ENCODE measurements at places on chromosomes 13 and 19.

DNA sequence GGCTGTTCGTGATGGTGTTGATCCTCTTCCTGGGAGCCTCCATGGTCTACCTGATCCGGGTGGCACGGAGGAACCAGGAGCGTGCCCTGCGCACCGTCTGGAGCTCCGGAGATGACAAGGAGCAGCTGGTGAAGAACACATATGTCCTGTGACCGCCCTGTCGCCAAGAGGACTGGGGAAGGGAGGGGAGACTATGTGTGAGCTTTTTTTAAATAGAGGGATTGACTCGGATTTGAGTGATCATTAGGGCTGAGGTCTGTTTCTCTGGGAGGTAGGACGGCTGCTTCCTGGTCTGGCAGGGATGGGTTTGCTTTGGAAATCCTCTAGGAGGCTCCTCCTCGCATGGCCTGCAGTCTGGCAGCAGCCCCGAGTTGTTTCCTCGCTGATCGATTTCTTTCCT lies 12.2 kb upstream of the C19orf33 start:
- no peak for DNase-seq

- no peak for DNase-seq
Observed at GRCh38 chr13:20814224-20814910, 40.6 kb upstream of the EEF1AKMT1 start.

DNA sequence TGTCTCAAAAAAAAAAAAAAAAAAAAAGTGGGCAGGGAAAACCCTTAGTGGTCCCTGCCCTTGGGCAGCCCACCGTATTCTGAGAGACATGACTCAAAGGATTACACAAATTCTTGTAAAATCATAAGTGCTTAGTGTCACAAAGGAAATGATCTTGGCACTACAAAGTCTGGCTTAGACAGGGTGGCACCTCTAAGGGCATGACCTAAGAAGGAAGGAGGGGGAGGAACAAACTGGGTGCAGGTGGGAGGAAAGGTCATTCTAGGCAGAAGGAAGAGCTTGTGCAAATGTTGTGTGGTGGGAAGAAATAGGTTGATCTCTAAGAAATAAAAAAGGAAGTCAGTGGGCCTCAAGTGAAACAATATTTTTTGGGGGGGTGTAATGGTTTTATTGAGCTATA lies 10.4 kb downstream of the PNPLA6 start:
- DNase-seq, result no peak

DNA sequence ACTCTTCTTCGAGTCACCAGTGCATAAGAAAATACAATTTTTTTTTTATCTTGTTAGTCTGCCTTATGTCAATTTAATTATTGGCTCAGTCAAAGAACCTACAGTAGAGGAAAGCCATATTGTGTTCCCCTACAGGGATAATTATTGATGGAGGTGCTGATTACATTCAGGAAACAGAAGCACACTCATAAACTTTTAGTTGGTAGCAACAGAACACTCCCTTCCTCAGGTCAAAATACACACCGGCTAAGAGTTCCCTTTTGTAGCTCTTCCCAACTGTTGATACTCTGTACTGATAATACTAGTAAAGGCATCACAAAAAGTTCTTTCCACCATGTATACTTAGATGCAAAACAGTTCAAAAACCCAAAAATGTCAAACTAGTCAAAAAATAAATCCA lies 18.4 kb downstream of the FOXO1 start:
- no peak for DNase-seq

DNA sequence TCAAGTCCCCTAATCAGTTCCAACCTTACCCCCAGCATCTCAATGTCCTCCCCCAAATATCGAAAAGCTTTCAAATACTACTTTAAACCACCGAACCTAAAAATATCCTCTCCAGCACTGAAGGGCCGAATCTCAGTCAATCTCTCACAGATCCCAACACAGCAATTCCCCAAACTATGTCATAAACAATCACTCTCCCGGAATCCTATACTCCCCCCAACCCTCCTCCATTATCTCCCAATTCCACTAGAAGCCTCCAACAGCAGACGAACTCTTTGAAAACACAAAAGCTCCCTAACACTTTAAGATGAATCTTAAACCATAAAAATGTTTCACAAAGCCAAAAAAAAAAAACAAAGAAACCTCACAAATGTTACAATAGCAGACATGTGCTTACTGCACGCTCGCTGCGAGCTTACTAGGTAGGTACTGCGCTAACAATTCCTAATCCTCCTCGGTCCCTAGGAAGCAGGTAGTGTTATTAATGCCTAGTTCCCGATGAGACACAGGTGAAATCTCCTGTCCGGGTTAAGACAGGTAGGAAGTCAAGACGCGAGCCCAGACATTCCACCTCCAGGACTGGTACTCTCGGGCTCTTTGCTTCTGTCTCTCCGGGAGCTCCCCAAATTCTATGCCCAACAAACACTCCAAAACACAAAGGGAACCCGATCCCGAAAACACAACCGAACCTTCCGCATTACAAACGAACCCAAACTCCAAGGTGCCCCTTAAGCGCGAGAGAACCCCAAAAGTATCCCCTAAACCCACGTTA lies 14.2 kb downstream of the FBXO46 start:
- no peak for DNase-seq

GRCh38 chr19:39828654-39829032 lies 5.3 kb downstream of the DYRK1B start:
- no peak for DNase-seq

- DNase-seq, result no peak
Observed at GRCh38 chr13:25468325-25469168, 96.8 kb downstream of the ATP8A2 start.

DNA sequence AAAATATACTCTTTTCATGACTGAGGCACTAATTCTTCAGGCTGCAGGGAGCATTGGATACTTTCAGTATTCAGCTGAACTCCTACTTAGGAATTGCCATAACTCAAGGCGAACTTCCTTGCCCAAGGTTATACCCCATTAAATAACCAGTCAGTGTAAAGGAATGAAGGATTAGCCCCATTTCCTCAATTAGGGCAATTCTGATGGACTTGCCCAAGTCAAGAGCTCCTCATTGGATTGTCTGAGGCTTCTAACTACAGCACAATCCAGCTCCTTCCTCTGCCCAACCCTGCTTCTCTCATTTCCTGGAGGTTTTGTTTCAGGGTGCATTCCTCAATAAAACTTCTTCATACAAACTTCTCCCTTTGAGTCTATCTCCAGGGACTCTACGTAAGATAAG lies 329.2 kb downstream of the LIG4 start:
- DNase-seq, result no peak

DNA sequence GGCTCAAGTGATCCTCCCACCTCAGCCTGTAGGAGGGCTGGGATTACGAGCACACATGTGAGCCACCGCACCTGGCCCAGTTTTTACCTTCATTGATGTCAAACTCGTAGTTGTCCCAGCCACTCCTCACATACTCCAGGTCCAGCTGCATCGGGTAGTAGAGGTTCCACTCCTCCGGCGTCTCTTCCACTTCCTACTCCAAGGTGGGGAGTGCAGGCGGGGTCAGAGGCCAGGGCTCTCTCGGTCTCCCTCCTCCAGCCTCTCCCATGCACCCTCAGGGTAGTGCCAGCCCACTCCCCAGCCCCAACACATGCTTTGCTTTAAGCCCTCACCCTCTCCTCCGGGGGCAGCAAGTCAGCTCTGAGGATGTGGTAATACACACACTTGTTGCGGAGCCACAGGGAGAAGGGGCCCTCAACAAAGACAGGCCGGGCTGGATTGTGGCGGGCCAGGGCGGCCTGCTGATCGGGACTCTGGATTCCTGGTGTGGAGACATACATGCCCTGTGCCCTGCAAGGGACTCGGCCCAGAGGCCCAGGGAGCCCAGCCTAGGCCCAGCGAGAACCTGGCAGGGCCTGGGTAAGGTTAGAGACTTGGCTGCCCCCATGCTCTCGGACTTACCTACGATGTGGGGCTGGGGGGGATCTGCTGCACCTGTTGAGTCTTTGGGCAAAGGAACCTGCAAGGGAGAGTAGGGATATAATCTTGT lies 1.9 kb upstream of the ZNF653 start:
- DNase-seq, result no peak

- DNase-seq, result no peak
Observed at GRCh38 chr19:48968179-48968661, 3.1 kb downstream of the FTL start.

DNA sequence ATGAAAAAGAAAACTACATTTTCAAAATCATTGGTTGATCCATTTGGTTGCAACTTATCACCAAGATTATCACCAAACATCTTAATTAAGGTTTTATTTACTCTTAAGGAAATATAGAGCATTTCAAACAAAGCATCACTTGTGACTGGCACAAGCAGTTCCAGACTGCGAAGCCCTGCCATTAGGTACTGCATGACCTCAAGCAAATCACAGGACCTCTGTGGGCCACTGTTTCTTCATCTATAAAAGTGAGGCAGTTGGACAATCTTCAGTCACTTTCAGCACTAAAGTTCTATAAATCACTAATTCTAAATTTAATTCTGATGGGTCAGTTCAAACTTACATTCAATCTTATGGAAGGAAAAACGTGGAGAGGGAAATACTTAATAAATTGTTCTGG lies 2.0 kb downstream of the ELF1 start:
- peak; percentile 38 for DNase-seq

- no peak for DNase-seq
Observed at GRCh38 chr13:22837980-22838647, 342.7 kb upstream of the SGCG start.

DNA sequence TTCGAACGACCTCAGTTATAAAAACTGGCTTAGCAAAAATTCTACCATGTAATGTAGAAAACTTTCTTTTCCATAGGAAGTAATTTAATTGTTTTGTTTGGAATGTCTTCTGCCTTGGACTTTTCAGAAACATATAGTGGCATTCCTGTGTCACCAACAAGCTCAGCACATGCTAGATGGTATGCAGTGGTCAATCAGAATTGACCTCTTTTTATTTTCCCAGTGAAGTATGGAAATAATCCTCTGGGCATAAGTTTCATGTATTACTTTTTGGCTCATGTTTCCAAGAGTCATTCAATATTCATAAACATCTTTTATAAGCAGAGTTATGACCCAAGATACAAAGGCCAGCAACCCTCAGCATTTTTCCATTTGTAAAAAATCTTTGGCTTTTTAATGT lies 33.6 kb downstream of the NALCN start:
- DNase-seq, result no peak

DNA sequence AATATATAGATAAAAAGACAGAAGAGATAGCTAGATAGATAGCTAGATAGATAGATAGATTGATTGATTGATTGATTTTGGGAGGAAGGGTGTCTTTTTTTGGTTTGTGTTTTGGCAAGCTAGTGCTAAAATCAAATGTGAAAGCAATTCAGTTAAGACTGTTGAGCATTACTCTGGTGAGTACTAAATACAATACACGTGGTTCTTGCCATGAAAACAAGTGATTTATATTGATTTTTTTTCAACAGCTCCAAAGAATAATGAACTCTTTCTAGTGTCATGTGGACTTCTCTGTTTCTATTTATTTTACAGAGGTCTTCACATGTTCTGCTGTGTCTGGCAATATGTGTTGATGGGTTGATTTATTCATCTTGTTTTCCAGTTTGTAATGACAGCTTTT lies 172.0 kb downstream of the POU4F1 start:
- DNase-seq, result no peak

GRCh38 chr19:17292301-17293074 lies 10.7 kb downstream of the ABHD8 start:
- DNase-seq, result peak; percentile 77

GRCh38 chr19:43606569-43607229 lies 5.2 kb upstream of the SRRM5 start:
- DNase-seq, result no peak

DNA sequence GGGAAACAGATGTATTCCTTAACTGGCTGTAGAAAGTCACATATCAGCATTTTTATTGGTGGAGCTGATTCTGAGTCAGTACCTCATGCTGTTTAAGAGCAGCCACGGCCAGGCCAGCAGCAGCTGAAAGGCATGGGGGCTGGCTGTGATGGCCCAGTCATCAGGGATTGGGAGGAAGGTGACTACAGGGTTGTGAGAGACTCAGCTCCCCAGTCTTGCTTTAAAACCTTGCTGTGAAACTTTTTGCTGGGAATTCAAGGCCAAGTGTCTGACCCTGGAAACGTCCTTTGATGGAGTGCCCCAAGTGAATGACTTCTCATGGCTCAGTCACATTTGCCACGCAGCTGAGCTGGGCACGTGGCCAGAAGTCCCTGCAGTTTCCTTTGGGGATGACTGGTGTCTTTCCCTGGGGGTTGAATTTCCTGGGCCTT lies 39.1 kb upstream of the RNF113B start:
- no peak for DNase-seq

DNA sequence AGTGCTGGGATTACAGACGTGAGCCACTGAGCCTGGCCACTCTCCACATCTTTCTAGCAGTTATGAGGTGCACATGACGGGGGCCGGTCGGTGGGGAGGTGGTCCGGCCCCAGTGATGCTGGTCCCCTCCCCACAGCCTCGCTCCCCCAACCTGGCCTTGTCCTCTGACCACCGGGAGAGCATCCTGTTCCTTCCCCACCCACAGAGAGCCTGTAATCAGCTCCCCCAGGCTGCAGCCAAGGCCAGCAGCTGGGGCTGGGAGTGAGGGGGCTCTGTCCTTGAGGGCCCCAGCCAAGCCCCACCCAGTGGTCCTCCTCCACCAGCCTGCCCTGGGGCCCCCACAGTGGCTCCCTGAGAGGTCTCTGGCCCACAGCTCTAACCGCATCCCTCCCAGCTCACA lies 3.0 kb upstream of the INSL3 start:
- DNase-seq, result no peak

DNA sequence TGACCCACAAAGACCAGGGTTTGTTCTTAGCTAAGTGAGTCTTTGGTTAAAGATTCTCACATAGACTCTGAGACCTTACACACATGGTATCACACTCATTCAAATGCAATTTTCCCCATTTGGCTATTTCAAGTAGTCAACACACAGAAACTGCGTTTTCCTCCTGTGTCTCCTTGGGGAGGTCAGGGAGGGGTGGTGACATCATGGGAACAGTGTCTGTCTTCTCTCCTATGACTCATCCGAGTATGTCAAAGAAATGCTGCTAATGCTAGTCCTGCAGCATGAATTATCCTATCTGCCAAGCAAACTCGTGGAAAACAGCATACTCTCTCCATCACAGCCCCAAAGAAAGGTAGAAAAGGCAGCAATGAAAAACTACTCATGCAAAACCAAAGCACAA lies 100.2 kb downstream of the ENOX1 start:
- no peak for DNase-seq

DNA sequence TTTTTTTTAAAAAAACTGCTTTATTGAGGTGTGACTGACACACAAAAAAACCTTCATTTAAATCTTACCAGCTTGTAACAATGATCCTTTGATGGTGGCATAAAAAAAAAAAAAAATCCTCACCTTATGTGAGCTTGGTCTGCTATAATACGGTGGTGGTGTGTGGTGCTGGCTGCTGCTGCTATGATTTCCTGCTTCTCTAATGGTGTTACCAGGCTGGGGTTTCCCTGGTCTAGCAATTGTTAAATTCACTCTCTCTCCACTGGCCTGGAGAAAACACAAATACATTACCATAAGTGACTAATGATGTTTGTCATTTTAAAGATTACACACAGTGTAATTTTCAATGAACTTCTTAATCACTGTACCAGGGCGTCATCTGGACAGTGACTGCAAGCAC lies 60.6 kb downstream of the LNX2 start:
- peak; percentile 26 for DNase-seq

DNA sequence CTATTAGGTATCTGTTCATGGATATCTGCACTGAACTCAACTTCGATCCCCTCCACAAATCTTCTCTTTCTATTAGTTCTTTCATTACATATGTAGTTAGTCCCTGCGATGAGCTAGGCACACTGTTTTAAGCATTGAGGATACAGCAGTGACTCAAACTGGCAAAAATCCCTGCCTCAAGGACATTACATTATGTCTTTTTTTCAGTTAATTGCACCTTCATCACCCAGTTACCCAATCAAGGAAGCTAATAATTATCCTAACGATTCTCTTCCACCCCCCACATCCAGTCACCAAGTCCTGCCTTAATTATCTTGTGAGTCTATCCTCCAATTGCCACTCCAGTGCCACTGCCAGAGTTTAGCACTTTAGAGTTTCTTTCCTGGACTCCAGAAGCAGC lies 89.3 kb downstream of the C13orf42 start:
- no peak for DNase-seq

All from CD4-positive, alpha-beta memory T cell (primary cell).